CD4-positive, alpha-beta T cell (primary cell): ENCODE measurements at places on chromosomes 5 and 9.

DNA sequence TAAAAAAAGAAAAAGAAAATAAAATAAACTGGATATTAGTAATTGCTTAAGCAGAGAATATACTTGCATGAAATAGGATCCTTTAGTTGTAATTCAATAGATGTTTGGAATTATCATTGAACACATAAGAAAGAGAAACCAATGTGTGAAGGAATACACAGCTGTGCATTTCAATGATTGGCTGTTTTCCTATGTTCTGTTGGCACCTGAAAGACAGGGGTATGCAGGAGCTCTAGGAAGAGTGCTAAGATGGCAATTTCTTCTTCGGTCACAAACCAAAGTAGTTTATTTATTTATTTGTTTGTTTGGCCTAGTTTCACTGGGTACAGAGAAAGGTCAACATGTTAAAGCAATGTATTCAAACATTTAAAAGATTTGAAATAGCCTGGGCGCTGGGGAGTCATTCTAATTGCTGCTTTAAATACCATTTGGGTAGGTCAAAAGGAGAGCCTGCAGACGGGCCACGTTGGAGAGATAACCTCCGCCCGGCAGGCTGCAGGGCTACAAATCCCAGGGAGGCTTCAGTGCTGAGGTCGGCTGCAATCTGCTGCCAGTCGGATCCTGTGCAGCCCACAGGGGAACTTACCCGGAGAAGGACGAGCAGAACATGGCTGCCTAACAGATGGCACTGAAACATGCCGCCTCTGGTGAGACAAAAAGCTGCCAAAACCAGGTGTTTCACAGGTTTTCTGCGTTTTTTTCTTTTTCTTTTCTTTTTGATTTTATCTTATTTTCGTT, 154.2 kb upstream of the TYRP1 start:
- no peaks in the 10 kb centered on the region for H3K27me3 ChIP-seq
- H3K36me3 ChIP-seq: no peaks in the 10 kb centered on the region
- no peak for DNase-seq
- H3K4me1 ChIP-seq: no peaks in the 10 kb centered on the region
- H3K27ac ChIP-seq: no peak overlapping the region

GRCh38 chr9:68482548-68482947, 58.1 kb downstream of the TMEM252 start:
- no peak for DNase-seq
- no peaks in the 10 kb centered on the region for H3K4me1 ChIP-seq
- H3K27me3 ChIP-seq: peaks cover 4% of the 10 kb centered on the region
- no peaks in the 10 kb centered on the region for H3K36me3 ChIP-seq
- H3K4me3 ChIP-seq: no peak overlapping the region

DNA sequence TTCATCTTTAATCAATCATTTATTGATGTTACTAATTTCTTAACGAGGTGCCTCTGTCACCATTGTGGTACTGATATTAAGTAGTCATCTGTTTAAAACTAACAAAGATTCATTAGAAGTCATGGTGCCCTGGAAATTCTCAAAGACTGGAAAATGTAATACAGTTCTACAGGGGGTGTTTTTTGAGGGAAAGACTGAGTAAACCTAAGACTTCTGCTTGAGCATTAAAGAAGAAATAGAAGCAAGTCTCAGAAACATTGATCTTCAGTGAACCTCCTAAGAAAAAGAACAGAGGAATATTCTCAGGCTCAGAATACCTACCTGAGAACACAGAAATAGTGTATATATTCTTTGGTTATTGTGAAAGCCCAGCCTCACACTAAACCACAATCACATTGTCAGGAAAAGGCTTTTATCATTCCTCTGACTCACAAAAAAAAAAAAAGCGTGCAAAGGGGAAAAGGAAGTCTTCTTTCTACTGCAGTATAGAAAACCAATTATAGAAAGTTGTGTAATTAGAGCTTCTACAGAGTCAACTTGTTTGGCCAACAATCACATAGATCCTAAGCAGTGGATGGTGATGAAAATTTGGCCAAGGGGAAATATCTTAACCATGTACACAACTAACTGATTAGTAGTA, 60.8 kb downstream of the HINT1 start:
- no peak overlapping the region for H3K27ac ChIP-seq
- no peaks in the 10 kb centered on the region for H3K27me3 ChIP-seq
- peak; percentile 16 for DNase-seq
- no peaks in the 10 kb centered on the region for H3K36me3 ChIP-seq

GRCh38 chr5:144315994-144316634, 145.4 kb downstream of the KCTD16 start:
- no peak for DNase-seq
- no peaks in the 10 kb centered on the region for H3K4me1 ChIP-seq
- no peak overlapping the region for H3K4me3 ChIP-seq
- H3K27ac ChIP-seq: no peak overlapping the region

DNA sequence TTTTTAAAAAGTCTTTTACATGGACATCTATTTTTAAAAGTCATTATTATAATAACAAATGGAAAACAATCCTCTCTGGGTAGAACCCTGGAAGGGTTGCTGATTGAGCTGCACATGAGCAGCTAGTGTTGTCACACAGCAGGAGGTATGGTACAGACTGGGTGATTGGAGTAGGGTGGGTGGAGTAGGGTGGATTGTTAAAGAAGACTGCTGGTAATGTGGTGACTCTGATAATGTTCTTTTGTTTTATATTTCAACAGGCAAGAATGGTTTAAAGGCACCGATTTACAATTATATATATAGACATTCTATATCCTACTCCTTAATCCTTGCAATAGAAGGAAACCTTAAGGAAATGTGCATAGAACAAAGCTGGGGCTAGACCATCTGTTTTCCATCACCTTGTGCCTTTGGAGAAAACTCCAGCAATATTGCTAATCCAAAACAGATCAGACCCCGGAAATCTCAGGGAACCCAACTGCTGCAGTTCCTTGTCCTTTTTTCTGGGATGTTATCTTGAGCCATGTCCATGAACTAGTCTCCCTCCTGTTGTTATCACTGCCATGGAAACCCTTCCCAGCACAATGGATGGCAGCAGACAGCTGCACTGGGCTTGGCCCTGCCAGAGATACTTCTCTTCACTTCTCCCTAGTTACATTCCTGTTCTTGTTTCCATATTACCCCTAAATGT, 129.7 kb downstream of the YIPF5 start:
- DNase-seq: no peak
- H3K4me3 ChIP-seq: no peak overlapping the region
- H3K4me1 ChIP-seq: no peaks in the 10 kb centered on the region
- no peaks in the 10 kb centered on the region for H3K36me3 ChIP-seq

- no peak overlapping the region for H3K27ac ChIP-seq
- H3K4me3 ChIP-seq: no peak overlapping the region
These were observed 117.5 kb upstream of the ZNF462 start for GRCh38 chr9:106745457-106745856.

DNA sequence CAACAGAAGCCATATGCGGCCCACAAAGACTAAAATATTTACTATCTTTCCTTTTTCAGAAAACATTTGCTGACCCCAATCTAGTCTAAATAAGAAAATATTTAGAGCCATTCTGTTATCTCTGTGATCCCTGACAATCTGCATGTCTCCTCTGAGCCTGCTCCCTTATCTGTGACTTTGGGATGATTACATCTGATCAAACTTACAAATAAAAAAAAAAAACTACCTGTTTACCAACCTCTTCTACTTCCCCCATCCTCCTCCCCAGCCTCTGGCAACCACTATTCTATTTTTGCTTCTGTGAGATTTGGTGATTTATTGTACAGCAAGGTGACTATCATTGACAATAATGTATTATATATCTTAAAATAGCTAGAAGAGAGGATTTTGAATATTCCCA, 176.3 kb upstream of the CD180 start:
- H3K4me3 ChIP-seq: no peak overlapping the region
- no peak for DNase-seq
- H3K4me1 ChIP-seq: no peaks in the 10 kb centered on the region
- no peaks in the 10 kb centered on the region for H3K36me3 ChIP-seq

GRCh38 chr5:117713585-117714198, 1139.1 kb upstream of the SEMA6A start:
- no peaks in the 10 kb centered on the region for H3K4me1 ChIP-seq
- no peak overlapping the region for H3K4me3 ChIP-seq
- no peak overlapping the region for H3K27ac ChIP-seq
- H3K27me3 ChIP-seq: no peaks in the 10 kb centered on the region

DNA sequence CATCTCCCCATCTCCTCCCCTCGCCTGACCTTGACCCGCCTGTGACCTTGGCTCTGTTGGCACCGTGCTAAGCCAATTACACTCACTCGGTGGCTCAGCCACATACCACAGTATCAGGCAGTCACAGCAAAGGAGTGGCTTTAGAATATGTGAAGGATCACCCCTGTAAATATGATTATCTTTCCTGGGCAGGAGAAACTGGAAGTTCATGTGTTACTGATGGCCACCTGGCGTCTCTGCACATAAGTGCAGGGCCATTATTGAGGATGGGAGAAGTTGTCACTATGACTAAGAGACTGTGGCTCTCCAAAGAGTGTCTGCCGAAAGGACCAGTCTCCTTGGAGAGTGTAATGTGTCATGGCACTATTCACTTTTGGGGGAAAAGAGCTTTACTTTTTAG, 116.9 kb upstream of the S1PR3 start:
- no peaks in the 10 kb centered on the region for H3K4me1 ChIP-seq
- no peak for DNase-seq
- H3K27ac ChIP-seq: no peak overlapping the region
- H3K36me3 ChIP-seq: no peaks in the 10 kb centered on the region
- H3K4me3 ChIP-seq: no peak overlapping the region
- no peaks in the 10 kb centered on the region for H3K27me3 ChIP-seq

DNA sequence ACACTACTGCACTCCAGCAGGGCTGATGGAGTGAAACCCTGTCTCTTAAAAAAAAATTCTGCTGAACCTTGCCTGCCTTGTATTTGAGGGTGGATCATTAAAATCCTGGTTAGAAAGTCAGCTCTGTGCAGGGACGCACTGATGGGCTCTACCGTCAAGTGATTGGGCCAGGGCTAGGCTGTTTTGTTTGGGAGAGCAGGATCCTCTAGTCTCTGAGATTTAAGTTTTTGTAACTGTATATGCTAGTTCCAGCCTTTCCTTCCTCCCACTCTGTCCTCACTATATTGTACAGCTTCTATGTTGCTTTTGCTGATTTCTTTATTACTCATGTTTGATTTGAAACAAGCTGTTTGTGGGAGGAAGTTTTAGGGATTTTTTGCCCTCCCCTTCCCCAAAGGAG, 11.5 kb downstream of the DDX4 start:
- no peaks in the 10 kb centered on the region for H3K27me3 ChIP-seq
- H3K36me3 ChIP-seq: no peaks in the 10 kb centered on the region
- DNase-seq: no peak
- H3K4me3 ChIP-seq: no peak overlapping the region

DNA sequence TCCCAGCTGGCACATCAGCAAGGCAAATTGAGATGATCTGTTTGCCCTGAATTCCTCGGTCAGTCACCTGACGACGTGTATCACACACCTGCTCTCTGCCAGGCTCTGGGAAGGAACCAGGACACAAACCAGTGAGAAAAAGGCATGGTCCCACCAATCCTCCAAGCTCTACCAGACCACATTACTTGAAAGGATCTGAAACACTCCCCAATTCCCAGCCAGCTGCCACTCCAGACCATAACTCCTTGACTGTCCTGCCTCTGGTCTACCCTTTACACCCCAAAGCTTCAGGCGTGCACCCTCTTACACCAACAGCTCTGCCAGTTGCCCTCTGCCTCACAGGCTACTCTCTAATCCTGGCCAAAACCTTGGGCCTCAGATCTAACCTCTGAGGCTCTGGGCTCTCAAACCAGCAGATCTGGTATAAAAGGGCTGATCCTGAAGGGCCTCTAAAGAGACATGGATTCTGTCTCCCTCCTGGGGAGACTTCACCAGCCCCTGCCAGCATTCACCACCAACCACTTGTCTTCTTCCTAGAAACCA, 6.8 kb downstream of the MGAT1 start:
- H3K4me3 ChIP-seq: no peak overlapping the region
- no peak overlapping the region for H3K27ac ChIP-seq
- DNase-seq: no peak
- peaks cover 73% of the 10 kb centered on the region for H3K4me1 ChIP-seq

DNA sequence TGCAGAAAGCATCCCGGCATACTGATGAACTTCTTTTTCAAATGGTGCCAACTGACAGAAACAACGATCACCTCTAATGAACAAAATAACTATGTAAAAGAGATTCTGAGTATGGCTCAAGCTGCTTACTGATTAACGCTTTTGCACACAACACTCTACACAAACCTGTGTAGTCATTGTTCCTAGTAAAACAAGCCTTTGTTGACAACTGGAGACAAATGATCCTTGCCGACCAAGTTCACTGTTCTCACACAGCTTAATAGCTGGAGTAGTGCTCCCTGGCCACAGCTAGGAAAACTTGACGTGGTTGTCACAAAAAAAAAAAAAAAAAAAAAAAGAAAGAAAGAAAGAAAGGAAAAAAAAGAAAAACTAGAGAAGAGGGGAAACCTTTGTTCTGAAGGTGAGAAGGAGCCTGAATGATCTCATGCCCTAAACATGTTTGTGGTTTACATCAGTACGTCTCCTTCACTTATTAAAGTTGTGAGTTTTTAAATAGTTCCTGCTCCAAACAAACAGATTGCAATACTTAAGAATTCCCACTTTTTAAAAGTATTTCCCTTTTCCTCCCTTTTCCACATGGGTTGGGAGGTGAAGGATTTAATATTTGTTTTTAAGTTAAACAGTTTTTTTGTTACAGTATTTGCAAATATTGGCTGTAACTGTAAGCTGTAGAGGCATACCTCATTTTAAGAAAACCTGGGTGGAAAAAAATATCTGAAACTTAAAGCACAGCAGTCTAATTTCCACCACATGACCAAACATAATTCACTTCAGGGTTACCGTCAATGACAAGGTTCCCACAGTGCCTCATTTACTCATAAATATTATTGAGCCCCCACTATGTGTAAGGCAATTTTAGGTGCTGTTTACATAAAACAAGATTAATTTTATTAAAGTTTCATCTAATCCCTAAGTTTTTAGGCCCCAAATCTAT, 63.7 kb downstream of the GLIS3 start:
- H3K36me3 ChIP-seq: no peaks in the 10 kb centered on the region
- H3K27me3 ChIP-seq: no peaks in the 10 kb centered on the region
- no peak for DNase-seq
- no peak overlapping the region for H3K27ac ChIP-seq
- no peak overlapping the region for H3K4me3 ChIP-seq

- no peaks in the 10 kb centered on the region for H3K27me3 ChIP-seq
- no peak overlapping the region for H3K4me3 ChIP-seq
- no peaks in the 10 kb centered on the region for H3K4me1 ChIP-seq
- H3K27ac ChIP-seq: no peak overlapping the region
- DNase-seq: no peak
These were observed 119.5 kb upstream of the PLCXD3 start for GRCh38 chr5:41629897-41630296.
